ENCODE measurements at places on chromosomes 1 and 21.

DNA sequence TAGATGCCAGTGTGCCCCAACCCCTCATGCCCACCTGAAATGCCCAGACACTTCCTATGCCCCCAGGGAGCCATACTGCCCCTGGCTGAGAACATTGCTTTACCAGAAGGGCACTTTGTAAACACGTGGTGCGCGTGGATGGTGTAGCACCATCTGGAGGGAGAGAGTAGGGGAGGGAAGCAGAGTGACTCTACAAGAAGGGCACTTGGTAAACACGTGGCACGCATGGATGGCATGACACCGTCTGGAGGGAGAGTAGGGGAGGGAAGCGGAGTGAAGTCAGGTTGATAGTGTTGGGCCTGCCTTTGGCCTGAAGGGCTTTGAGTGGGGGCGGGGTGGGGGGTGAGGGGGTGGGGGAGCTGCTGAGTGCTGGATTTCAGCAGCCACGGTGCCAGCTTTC is 324.0 kb upstream of the VAMP3 start:
- no peak for DNase-seq

GRCh38 chr1:158140764-158141192 is 39.9 kb upstream of the CD1D start:
- no peak for DNase-seq

GRCh38 chr1:153527023-153527682 is 8.6 kb downstream of the S100A6 start:
- peak; percentile 56 for DNase-seq

GRCh38 chr21:41147979-41148355 is 20.0 kb upstream of the BACE2 start:
- no peak for DNase-seq

- DNase-seq: no peak
These were observed 26.3 kb upstream of the PALMD start for GRCh38 chr1:99619583-99619982.

DNA sequence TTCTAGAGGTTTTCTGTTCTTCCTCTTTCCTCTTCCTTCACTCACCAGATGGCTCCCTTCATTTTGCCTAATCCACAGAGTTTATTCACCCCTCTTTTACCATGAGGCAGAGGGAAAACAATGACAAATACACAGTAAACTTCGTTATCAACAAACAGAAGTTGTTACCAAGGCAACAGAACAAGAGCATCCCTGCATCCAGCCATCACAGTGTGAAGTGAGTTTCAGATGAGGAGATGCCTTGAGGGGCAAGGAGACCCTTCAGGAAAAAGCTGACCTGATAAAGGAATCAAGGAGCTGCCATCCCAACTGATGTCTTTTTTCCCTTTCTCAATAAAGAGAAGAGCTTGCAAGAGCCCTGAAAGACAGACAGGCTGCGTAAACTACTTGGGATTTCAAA is 195.3 kb downstream of the BRINP2 start:
- no peak for DNase-seq

DNA sequence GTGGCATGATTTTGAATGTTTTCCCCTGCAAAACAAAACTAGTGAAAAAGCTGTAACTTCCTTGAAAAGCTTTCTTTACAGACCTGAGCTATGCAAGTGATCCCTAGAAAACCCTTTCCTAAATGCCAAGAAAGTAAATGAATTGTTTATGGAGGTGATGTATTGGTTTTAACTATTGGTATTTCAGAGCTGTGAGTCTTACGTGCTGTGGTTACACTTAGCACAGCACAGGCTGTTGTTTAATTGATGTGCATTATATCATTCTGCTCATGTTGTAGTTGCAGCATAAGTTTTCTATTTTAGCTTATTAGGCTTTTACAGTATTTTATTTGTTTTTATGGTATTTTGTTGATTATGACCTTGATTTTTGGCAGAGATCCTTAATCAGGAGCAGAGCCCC is 74.1 kb upstream of the DYNLT5 start:
- no peak for DNase-seq
